ENCODE measurements at places on chromosomes 4 and X.

- no peak for DNase-seq
Observed at GRCh38 chr4:24002330-24002966, 112.6 kb upstream of the PPARGC1A start.

DNA sequence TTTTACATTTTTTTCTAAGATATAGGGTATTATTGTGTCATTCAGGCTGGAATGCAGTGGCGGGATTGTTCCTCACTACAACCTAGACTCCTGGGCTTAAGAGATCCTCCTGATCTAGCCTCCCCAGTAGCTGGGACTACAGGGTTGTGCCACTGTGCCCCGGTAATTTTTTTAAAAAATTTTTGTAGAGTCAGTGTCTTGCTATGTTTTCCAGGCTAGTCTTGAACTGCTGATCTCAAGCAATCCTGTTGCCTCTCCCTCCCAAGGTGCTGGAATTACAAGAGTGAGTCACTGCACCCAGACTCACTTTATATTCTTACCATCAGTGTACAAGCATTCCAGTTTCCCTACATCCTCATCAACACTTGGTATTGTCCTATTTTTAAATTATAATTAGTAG, 156.4 kb upstream of the GYPA start:
- DNase-seq: no peak

- DNase-seq: no peak
Observed at GRCh38 chr4:139898293-139898692, 232.7 kb downstream of the MGST2 start.

DNA sequence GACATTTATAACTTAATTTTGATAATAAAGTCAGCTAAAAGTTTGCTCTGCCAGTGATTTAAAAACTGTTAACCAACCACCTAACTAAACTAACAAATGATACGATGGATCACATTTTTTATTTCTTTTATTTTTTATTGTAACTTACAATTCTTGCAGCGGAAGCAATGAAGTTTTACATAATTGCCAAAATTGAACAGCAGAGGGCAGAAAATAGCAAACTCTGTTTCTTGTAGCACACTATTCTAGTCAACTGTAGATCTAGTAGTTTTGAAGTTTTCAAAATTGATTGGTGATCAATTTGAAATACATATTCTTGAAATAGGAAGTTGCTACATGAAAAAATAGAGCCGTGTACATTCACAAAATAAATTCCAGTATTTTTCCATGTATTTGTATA, 2.8 kb upstream of the GRIA2 start:
- DNase-seq: no peak

- DNase-seq: no peak
Observed at GRCh38 chr4:158861281-158861680, 92.5 kb downstream of the FNIP2 start.

DNA sequence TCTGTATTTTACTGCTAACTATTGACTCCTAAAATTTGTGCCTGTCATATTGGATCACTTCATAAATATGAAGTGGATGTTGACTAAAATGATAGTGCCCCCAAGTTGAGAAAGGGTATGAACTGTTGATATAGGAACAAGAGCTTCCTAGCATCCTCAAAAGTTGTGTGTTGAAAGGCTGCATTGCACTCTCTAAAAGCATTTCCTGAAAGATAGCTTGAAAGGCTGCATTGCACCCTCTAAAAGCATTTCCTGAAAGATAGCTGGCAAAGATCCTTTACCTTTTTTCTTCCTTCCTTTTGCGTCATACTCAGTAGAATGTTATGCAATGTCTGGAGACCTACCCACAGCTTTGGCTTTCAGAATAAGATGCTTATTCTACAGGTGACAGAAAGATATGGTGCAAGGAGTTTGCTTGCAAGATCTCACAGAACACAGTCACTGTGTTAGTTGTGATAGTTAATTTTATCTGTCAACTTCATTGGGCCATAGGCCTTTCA, 274.6 kb upstream of the GALNTL6 start:
- no peak for DNase-seq

DNA sequence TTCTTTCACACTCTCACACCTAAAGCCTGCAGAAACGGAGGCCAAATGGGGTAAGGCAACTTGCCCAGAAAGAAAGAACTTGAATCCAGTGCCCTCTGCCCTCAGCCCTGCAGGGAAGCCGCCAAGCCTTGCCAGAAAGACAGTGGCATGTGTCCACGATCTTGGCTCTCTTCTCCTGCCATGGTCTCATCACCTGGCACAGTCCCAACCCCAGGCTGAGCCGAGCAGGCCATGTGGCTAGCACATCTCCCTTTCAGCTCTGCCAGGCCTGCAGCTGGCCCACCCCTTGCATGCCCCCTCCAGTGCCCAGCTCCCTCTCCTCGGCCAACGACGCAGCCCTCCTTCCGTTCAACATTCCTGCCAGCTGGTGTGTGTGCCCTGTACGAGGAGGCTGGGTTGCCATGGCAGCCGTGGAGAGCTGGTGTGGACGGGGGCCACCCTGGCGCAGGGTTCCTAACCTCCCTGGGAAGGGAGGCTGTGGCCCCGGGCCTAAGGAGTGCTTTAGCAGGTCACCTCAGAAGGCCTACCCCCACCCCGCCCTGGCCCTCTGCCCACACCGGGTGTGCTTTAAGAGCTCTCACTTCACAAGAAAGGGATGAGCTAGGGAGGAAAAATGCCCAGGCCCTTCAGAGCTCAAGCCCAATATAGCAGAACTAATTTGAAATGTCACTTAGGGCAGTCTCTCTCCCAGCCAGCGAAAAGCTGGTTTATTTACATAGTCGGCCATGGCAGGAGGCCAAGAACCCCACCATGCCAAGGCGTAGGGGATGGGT, 73.0 kb upstream of the PJA1 start:
- DNase-seq: no peak

DNA sequence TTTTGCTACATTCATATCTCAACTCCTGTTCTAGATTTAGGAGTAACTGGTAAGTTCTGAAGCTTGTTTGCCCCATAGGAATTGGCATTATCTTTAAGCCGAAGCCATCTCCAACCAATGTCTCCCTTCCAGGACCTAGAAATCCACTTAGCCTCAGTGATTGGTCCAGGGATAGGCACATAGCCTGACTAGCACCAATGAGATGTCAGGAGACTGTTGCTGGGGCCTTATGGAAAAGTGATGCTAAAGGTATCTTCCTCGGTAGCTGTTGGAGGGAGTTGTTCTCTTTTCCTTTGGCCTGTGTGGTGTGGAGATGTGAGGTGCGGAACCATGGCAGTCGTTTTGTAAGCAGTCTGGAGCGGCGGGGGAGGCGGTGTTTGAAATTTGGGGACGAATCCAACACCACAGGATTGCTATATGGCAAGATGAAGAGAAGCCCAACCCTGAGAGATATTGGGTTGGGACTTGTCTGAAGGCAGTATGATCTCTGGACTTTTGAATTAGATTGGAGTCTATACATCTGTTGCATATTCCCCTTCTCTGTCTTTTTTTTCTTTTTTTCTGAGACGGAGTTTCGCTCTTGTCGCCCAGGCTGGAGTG, 109.8 kb upstream of the ATP6AP2 start:
- no peak for DNase-seq

GRCh38 chr4:161350946-161351345, 812.9 kb downstream of the FSTL5 start:
- no peak for DNase-seq

DNA sequence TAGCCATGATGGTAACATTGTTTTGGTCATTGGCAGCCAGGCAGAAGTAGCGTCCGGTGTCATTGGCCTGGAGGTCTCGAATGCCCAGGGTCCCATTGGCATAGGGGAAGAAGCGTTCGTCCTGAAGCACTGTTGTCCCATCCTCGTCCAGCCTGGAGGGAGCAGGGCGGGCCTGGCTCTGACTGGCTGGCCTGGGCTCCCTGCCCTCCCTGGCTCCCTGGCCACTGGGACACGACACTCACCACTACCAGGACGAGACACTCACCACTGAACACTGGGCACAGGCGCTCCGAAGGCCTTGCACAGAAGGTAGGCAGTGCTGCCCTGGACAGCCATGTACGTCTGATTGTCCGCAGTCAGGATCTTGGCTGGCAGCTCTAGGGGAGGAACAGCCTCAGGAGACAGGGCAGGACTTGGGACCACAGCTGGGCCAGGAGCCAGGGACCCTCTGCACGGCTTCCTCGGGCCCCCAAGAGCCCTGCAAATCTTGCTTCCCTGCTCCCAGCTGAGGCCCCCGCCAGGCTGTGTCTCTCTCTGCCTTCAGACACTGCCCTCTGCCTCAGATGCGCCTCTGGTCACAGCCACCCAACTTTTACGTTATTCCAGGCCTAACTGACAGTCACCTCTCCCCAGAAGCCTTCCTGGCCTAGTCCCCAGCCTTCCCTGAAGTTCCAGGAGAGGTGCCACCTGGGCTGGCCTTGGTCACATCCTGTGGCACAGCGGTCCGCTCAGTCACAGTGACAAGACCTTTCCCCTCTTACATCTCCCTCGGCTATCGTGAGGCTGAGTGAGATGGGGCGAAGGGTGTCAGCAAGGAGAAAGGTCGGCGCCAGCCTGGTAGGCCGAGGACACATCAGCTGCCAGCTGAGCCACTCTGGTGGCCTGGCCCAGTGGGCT, 17.1 kb downstream of the L1CAM start:
- DNase-seq: no peak
